Hematopoietic multipotent progenitor cell treated with erythropoietin and hydrocortisone succinate and interleukin-3 and kit ligand, for 6 days (in vitro differentiated cells): ENCODE measurements at places on chromosomes 3 and 15.

DNA sequence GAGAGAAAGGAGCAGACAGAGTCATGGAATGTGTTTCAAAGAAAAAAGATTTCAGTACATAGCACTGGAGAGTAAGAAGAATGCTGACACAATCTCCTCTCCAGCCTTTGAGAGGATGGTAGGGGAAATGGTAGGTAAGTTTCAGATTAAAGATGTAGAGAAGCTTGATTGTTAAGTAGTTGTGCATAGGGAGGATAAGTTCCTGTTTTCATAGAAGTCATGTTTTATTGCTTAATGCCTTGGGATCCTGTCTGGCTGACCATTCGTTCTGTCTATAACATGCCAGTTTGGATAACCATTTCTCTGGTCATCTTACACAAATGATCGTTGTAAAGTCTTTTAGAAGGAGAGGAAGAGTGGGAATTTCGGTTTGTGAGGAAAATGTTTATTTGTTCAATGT lies 95.7 kb upstream of the IGSF10 start:
- peak; percentile 16 for DNase-seq

DNA sequence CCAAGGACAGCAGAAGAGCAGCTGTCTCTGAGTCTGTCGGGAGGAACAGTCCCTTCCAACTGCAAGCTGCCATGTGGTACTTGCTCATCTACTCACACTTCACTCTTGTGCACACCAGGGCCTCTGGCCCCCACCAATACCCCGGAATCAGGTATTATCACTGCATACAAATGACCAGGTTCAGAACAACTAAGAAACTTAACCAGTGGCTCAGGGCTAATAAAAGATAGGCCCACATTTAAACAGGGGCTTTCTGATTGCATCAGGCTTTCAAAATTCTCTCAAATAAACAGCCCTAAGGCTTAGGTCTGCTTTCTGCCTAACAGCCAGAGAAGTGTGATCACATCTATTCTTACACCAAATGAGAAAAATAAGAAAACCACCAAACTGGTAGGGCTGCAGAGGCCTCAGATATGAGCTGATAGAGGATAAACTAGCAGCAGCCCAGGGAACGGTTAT lies 20.7 kb downstream of the CCDC12 start:
- DNase-seq, result peak; percentile 61

DNA sequence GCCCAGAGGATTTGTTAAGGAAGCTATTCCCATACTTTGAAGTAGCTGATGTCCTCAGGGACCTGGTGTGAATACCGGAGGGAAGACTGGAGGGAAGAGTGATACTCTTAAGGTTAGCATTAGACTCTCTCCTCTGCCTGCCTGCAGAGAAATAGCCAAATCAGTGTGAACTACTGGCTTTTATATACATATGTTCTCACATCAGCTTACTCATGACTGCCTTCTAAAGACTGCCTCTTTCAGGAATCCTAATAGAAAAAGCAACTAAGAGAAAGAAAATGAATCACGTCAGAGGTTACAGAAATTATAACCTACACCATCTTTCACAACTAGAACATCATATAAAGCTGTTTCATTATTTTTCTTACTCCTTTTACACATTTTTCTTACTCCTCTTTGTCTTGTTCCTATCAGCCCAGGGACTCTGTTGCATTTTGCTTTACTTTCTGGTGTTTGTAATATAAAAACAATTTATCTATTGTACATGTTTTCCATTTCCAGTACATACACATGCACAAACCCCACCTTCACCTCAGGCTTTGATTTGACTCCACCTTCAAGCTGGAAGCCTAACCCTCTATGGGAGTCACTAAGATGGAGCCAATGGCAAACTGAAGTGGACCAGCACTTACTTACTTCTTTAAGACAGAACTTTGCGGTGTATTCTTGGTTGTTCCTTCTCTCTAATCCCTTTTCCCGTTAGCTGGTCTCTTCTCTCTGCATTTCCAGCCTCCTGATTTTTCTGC lies 257.7 kb upstream of the UBE2E1 start:
- DNase-seq, result no peak

- no peak for DNase-seq
These were observed 242.3 kb upstream of the ROBO1 start for GRCh38 chr3:80010021-80010571.

DNA sequence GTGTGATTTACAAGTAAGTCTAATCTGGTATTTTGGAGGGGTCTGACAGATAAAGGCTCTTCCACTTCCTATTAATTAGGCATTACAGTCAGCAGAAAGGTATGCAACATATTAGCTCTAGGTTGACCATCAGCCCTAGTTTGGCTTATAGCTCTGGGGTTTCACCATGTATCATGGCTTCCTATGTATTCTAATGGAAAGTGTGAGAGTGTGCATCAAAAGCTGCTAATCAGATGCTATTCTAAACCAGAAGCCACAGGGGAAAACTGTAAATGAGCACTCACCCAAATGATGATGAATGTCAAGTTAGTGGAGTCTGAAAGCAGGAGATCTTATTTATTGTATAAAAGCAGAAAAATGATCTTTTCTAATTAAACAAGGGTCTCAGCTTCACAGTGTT lies 149.2 kb upstream of the MITF start:
- DNase-seq, result no peak

- DNase-seq, result peak; percentile 38
These were observed 68.6 kb downstream of the ABHD5 start for GRCh38 chr3:43759297-43759782.

GRCh38 chr3:47482366-47482765 lies 6.6 kb upstream of the SCAP start:
- peak; percentile 51 for DNase-seq

- no peak for DNase-seq
These were observed 7.2 kb downstream of the UROC1 start for GRCh38 chr3:126510308-126510910.

DNA sequence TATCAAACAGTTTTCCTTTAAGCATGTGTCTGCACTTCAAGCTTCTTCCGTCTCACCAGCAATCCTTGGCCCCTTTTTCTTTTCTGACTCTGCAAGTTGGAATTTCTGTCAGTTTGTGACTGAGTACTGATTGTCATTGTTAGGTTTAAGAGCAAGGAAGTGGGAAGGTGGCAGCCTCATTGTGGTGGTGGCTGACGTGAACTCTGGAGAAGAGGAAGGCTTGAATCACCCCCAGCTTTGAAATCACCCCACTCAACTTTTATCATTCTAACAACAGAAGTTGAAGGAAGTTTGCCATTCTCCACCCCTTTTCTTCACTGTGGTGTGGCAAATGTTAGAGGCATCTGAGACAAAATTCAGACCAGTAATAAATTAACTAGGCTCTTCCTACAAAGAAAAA lies 231.6 kb upstream of the AGTR1 start:
- no peak for DNase-seq

GRCh38 chr3:156477323-156477722 lies 77.6 kb downstream of the SSR3 start:
- DNase-seq, result no peak

DNA sequence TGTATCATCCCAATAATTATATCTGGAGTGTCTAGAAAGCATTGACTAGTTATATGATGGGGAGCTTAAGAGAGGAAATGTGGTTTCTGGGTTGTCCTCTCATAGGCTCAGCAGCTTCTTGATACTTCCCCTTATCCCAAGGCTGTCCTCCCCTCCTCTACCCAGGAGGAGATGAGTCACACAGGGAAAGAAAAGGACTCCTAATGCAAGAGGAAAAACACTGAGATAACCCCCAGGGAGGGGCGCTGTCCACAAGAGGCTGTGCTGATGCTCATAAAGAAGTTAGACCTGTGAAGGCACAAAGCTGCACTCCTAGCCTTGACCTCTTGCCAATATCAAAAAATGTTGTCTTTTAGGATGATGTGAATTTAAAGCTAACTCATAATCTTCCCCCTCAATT lies 28.8 kb upstream of the GYG1 start:
- peak; percentile 15 for DNase-seq

DNA sequence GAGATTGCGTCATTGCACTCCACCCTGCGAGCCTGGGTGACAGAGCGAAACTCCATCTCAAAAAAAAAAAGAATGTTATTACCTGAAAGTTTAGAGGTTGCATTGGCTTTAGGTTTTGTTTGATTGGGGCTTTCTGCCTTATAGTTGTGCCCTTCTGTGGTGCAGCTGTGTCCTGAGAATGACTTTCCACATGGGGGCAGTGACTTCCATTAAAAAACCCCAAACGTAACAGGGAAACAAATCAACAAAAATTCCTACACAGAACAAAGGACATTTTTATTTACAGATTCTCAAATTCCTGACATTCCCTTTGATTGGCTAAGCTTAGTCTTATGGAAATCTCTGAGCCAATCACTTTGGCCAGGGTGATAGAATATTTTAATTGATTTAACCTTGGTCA lies 154.1 kb upstream of the GPR149 start:
- DNase-seq, result peak; percentile 2

GRCh38 chr3:181712226-181712552 lies 464 bp downstream of the SOX2 start:
- DNase-seq, result no peak

DNA sequence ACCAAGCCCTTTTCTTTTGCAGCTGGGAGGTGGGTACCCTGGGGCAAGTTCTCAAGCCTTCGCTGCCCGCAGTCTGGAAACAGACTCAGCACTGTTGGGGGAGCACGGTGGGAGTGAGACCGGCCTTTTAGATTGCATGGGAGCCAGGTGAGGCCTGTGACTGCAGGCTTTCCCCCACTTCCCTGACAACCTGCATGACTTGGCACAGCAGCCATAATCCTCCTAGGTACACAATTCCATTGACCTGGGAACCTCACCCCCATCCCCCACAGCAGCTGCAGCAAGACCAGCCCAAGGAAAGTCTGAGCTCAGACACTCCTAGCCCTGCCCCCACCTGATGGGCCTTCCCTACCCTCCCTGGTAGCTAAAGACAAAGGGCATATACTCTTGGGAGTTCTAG lies 52.2 kb upstream of the CCDC80 start:
- DNase-seq, result no peak

GRCh38 chr15:67446449-67446848 lies 74.5 kb upstream of the C15orf61 start:
- DNase-seq, result no peak

GRCh38 chr3:123741041-123741511 lies 143.1 kb downstream of the MYLK start:
- no peak for DNase-seq

- no peak for DNase-seq
These were observed 107.5 kb upstream of the CHRM5 start for GRCh38 chr15:33860754-33861153.

DNA sequence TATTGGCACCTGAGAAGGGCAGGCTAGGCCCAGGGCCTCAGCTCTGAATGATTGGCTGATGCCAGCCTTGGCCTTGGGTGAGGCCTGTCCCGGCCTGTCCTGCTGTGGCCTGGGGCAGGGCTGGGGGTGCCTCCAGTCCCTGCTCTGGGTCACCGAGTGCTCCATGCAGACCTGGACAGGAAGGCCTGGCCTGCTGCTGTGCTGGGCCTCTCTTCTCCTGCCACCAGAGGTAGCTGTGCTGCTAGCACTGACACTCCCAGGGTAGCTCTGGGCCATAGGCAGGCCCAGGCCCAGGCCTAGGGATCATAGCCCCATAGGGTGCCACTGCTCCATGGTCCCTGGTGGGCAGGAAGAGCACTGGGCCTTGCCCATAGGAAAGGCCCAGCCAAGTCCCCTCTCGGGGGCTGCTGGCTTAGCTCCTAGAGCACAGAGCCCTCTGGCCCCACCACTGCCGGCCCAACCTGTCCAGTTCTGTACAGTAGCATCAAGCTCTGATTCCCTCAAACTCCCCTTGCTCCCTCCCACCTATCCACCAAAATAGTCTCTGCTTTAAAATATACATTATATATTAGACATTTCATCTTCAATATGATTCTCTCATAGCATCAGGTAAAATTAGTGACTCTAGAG lies 18.2 kb downstream of the ABTB1 start:
- DNase-seq, result peak; percentile 76

DNA sequence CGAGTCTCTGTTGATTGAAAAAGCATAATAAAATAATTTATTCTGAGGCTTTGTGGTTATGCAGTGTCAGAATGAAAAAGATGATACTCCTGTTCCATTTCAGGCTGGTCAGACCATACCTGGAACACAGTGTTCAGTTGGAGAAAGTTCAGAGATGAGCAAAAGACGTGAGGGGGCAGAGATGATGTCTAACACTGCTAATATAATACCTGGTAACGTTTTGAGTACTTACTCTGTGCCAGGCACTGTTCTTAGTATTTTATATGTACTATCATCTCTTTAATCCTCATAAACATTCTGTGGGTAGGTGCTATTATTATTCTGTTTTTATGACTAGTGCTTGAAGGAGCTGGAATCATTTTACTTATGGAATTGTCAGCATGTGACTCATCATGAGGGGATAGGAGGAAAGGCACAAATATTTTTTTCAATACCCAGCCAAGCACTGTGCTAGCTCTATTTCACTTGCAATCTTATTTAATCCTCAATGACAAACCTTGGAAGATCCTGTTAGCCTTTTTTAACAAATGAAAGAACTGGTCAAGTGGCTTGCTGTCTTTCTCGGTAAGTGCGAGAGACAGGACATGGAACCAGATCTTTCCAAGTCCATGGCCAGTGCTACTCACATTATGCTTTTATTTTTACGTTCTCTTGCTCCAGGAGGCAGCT lies 31.8 kb downstream of the IQGAP1 start:
- DNase-seq, result no peak

DNA sequence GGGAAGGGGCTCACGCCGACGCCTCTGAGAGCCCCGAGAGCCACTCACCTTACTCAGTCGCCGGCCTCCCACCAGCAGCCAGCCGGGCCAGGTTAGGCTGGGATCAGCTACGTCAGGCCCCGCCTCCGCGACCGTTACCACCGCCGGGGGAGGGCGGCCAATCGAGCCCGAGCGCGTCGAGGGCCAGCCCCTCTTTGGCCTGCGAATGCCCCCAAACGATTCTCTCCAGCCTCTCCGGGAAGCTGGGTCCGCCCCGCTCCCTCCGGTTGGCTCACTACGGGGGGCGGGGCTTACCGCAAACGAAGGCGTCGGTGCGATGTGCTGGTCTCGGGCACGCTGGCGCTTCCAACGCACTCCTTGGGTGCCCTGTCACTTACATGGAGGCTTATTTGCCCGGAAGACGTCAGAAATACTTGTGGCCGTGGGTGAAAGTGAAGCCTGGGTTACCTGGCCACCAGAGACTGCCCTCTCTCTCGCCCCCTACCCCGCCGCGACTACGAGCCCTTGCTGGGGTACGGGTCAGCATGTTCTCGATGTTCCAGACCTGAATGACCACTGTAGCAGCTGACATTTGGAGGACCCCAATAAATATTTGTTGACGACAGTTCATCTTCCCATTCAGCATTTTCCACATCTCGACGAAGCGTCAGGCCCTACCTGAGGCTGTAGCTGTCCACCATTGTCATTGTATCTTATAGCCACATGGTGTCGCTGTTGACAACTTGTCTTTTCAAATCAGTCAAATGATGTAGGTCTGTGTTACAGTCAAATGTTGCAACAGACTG lies at the start of gene CEP70:
Gene CEP70, minus strand, starts transcription at position 111 of the 785 bp plus-strand sequence. CDS start 21,333 bp downstream, outside the sequence.
- peak; percentile 97 for DNase-seq

- DNase-seq, result peak; percentile 18
These were observed 121.6 kb upstream of the EIF1B start for GRCh38 chr3:40187945-40188344.

GRCh38 chr3:100175637-100176280 lies 61.5 kb upstream of the FILIP1L start:
- DNase-seq, result no peak
